ENCODE measurements at places on chromosomes 6 and 20.
A peak's percentile ranks its signal among the peaks of the same experiment; 100 is the strongest.

DNA sequence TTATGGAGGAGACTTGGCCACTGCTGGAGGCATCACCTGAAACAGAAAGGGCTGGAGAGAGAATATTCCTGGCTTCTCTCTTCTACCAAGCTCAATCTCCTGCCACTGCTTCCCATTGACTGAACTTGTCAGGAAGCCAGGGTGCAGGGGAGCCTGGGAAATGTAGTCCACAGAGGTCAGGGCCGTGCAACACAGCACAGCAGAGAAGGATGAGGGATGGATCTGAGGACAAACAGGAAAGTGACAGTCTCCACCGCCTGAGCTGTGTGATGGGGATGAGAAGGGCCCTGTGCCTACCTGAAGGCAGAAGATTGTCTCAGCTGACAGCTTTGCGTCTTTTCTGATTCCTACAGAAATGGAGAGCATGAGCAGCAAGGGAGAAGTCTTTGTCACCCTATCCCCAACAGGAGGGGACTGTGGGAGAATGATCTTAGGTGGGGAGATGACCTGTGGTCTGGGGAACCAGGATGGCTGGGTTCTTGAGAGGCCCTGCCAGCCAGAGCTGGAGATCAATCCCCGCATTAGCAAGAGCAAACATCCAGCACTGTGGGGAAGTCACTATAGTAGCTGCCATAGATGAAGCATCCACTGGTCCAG lies 114.2 kb downstream of the SNX5 start:
- no peak for DNase-seq

DNA sequence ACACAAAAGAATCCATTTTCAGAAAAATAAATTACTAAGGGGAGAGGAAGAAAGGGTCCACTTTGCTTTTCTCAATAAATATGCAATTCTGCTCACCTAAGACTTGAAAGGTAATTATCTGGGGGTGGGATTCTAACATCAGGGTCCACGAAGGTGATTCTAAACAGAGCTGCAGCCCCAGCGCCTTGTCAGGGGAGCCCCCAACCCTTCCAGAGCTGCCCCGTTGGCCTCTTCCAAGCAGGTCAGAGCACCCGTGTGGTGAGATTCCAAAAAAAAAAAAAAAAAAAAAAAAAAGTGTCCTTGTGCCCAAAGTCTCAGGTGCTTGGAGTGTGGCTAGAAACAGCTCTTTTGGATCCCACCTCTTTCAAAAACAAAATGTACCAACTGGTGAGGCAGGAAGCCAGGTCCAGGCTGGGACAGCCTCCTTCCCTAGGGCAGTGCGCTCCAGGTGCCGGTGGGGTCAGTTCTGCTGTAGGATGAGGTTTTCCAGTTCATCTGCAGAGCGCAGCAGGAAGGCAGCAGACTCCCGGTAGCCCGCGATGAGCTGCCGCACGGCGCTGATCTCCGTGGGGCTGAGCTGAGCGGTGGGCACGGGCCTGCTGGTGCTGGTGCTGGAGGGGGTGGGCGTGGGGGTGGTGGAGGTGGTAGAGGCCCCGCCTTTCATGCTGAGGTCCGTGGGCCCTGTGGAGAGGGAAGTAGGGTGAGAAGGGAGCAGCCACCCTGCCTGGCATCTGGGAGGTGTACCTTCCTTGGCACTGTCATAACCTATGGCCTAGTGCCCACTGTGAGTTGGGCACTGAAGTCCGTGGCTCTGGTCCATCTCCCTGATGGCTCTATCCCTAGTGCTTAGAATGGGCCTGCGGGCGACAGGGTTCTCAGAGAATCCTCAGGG lies 89.3 kb downstream of the ASXL1 start:
- DNase-seq: no peak

- DNase-seq: no peak
Measured at GRCh38 chr20:11371831-11372230, 545.9 kb upstream of the BTBD3 start.

DNA sequence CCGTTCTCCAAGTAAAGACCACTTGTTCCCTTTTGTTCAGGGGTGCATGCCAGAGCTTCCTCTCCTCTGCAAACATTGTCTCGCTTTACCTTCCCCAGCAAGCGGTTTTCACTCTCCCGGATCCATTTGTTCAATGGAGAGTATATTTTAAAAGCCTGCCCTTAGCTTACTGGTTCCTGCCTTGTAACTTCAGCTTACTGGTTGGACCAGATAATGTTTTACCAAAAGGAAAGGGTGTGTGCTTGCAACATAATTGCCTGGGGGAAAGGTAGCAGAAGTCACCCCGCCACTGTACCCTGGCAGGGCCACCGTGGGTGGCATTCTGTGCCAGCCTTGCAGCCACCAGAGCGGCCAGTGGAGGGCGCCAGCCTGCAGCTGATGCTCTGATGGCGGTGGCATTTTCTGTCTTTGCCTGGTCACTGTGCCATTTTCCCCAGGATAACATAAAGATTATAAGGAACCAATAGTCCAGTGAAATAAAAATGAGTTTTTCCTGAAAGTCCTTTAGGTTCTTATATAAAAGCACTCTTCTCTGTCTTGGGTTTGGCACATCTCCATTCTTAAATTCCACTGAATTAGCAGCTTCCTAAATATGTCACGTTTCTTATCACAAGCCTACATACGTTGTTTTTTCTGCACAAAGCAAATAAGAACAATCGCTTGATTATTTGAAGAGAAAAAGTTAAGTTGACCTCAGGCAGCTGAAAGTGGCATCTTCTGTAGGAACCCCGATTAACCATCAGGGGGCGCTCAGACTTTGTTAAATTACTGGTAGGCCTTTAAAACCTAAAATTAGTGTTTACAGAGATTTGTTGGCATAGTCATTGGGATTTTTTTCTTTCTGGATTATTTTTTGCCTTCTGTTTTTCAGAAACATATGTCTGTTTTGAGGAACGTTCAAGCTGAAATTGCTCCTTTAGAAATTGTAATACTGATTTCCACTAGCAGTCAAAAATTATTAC lies 67.4 kb upstream of the XRN2 start:
- DNase-seq: peak; percentile 7

DNA sequence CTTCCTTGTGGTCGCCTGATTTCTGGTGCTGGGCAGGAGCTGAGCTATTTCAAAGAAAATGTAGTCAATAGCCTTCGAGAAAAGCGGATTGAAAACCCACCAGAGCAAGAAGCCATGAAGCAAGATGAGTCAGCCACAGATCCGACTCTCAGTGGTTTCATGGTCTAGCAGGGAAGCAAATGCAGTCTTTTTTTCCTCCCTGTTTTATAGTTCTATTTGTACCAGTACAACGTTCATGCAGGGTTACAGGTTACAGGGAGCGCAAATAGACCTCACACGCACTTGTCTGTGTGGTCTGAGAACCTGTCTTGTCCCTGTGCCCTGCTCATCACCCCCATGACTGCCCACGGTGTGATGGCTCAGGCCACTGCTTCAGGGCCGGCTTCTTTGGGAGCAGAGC lies 309.8 kb upstream of the SUPT3H start:
- no peak for DNase-seq

DNA sequence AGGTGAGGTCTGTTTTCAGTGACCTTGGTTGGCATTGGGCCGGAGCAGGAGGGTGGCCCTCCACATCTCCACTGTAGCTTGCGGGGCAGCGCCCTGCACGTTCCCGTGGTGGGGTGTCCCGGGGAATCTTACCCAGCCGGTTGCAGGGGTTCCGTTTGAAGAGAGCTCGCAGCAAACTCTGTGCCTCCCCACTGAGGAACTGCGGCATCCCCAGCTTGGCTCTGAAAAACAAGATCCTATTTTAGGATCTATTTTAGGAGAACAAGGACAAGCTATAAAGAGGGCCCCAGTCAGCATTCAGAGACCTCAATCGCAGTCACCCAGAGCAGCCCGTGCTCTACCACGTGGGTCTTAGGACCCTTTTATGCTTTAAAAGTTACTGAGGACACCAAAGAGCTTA lies 97.8 kb downstream of the RAMACL start:
- DNase-seq: no peak

DNA sequence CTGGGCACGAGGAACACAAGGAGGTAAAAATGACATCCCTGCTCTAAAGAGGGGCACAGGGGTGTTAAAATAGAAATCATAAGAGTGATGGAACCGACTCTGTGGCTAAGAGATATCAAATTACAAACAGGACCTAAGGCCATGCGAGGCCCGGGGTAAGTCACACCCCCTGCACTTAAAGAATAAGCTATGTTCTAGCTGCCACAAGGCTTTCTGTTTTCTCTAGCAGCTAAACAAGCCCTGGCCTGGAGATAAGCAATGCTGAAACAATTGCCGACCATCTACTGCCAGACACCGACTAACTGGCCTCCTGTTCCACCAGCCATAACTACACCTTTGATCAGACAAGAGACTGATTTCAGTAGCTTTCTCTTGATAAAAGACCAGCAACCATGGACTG lies 32.4 kb downstream of the MDGA1 start:
- peak; percentile 43 for DNase-seq

Measured in DMS79 (cell line).